A172 (cell line): ENCODE measurements at places on chromosomes 6 and 20. TPM values are rescaled to one million over a fixed set of nuclear protein-coding genes. Genes with fewer than 3 reads are reported as not detected.
A peak's percentile ranks its signal among the peaks of the same experiment; 100 is the strongest.

DNA sequence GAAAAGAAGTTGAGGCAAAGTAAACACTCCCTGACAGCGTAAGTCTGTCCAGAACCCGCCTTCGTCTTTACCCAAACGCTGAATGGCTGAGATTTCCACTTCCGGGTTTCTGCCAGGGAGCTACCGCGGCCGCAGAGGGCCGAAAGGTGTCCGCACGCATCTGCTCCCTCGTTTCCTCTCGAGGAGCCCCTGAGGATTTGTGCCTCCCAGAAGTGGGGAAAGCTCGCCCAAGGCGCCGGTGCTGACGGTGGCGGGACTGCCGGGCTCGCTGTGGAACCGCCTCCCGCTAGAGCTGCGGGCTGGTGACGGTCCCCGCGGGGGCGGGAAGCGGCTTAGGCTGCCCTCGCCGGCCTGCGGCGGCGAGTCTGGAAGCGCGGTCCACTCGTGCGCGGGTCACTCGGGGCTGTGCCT lies 1760.2 kb upstream of the DEFB115 start:
- DNase-seq, result peak; percentile 82

Gene KHDC1L
- not detected in 2 replicates for total RNA-seq

DNA sequence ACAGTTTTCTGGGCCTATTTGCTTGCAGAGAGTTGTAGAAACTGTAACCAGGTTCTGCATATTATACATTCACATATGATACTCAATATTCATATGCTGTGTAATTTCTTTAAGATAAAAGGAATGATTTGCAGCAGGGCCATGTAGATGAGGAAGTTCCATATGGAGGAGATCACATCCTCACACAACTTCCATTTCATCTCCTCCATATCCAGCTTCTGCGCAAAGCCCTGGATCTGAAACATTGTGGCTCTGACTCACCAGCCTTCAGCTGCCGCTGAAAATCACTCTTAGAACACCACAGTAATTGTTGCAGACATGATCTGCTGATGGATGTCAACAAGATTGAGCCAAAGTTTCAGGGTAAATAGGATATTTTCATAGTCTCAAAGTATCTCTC lies 57.7 kb downstream of the PXDC1 start:
- DNase-seq, result no peak

GRCh38 chr6:92174398-92175073 lies 1244.8 kb downstream of the EPHA7 start:
- DNase-seq, result no peak

Gene HELZ2
- 17.1 and 17.2 TPM in 2 replicates for total RNA-seq

DNA sequence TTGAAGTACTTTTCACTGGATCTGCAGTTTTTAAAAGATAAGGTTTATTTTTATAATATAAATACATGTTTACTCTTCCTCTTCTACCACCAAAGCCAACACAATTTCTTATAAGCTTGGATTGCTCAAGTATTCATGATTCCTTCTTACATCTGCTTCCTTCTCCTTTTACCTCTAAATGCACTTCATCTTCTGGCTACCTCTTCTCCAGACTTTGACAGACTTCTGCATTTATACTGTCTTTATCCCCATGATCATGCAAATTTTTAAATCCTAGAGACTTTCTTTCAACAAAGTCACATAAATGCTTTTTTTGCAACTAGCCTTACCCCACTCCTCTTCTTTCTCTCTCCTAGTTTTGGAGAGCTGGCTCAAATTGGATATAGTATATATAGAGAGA lies 142.9 kb downstream of the TFAP2B start:
- no peak for DNase-seq

- no peak for DNase-seq
Observed at GRCh38 chr6:39430446-39430845, 107.9 kb upstream of the KCNK16 start.

DNA sequence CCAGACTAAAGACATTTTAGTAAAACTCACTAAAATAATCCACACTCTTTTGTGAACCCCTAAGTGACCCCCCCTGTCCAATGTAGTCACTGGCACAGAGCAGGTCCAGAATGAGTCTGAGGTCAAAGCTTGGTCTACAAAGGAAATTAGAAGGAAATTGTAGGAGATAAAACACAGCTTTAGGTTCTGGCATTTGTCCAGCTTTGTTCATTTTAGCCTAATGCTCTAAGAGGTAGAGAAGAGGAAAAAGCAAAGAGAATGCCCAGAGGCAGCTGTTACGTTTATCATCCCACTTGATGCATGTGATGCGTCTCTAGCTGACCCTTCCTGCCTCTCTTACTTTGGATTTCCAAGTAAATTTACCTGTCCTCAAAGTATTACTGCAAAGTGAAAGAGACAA lies 62.5 kb downstream of the CNKSR3 start:
- no peak for DNase-seq

- no peak for DNase-seq
Observed at GRCh38 chr20:25042531-25043498, 15.1 kb downstream of the ACSS1 start.

GRCh38 chr20:50478162-50478990 lies 31.8 kb upstream of the PTPN1 start:
- DNase-seq, result peak; percentile 69

DNA sequence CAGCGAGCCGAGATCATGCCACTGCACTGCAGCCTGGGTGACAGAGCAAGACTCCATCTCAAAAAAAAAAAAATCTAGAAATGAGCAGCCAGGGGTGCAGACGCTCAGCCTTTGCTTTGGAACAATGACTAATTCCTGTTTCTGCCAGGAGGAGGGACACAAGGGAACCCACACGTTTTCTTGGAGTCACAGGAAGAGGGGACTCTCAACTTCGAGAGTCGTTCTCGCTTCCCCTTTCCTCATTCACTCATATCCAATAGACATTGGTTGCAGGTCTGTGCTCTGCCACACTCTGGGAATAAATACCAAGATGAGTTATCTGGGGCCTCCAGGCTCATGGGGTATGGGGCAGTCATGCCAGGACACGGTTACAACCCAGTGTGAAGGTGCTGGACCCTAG lies 91.5 kb upstream of the RREB1 start:
- no peak for DNase-seq

- peak; percentile 57 for DNase-seq
Observed at GRCh38 chr6:97594844-97595243, 311.8 kb upstream of the MMS22L start.

Gene SNAP91
- total RNA-seq, result not detected in 2 replicates

DNA sequence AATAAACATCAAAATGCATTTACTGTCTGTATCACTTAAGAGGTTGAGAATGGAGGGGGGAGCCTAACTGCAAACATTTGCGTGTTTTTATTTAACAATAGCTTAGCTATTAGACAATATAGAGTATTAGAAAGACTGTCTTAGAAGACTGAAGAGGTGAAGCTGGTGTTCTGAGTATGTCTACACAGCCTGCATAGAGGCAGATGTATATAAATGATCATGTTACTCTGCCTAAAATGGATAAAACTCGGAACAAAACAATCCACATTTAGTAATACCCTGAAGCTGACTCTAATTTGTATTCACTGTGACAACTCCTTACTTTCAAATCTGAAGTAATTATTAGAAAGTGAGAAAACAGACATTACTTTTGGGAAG lies 181.9 kb downstream of the GMPR start:
- no peak for DNase-seq

Gene MYLK2
- 0.55 and 0.91 TPM in 2 replicates for total RNA-seq

Gene SMOC2
- not detected in 2 replicates for total RNA-seq

GRCh38 chr20:56750430-56750829 lies 121.3 kb downstream of the TFAP2C start:
- DNase-seq, result no peak

- DNase-seq, result no peak
Observed at GRCh38 chr6:148898376-148899014, 151.7 kb downstream of the UST start.

- DNase-seq, result peak; percentile 61
Observed at GRCh38 chr6:127342946-127343808, at the start of gene ECHDC1. Gene ECHDC1, minus strand, starts transcription at chr6:127343609. Its CDS starts 12,581 bp downstream, at chr6:127331028.

Gene RUNX2
- 1.1 and 4.3 TPM in 2 replicates for total RNA-seq

Gene SIRT5
- 7.0 and 9.2 TPM in 2 replicates for total RNA-seq

Gene ADAM33
- total RNA-seq, result not detected in 2 replicates

GRCh38 chr20:51419646-51420045 lies 122.9 kb downstream of the NFATC2 start:
- DNase-seq, result no peak

Gene MUC22
- total RNA-seq, result 0.14 TPM in 1 of 2 replicates, not detected in the other

- DNase-seq, result no peak
Observed at GRCh38 chr6:152130441-152130840, 323.0 kb downstream of the ESR1 start.

Gene PM20D2
- total RNA-seq, result 29.8 and 30.6 TPM in 2 replicates

GRCh38 chr6:89079511-89080234 lies 878 bp upstream of the PNRC1 start:
- peak; percentile 45 for DNase-seq

Gene PRSS16
- total RNA-seq, result 0.12 and 0.62 TPM in 2 replicates

DNA sequence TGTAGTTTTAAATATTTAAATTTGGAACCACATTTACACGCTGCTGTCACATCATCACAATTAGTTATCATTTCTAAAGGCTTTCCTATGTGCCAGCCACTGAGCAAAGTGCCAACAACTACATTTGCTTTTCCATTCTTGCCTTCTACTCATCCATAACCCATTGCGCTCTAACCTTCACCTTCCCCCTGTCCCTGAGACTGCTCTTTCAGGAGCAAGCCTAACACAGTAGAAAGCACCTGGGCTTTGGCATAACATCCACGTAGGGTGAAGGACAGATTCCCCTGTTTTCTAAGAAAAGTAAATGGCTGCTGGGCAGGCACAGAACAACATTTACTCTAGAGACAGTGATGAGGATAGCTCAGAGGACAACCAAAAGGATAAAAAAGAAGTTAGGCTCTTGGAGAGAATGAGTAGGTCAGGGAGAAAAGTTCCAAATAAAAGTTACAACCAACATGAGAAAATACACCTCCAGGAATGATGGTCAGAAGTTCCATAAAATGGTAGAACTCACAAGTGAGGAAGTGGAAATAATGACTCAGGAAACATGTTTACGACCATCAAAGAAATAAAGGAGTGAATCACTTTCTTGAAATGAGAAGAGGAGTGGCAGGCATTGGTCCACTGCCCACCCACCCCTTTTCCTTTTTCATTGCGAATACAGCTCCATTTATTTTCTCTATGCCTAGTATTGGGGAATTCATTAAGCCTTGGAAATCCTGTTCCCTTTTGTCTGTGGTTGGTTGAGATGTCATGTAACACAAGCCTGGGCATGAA lies 77.2 kb downstream of the PFDN4 start:
- peak; percentile 13 for DNase-seq

DNA sequence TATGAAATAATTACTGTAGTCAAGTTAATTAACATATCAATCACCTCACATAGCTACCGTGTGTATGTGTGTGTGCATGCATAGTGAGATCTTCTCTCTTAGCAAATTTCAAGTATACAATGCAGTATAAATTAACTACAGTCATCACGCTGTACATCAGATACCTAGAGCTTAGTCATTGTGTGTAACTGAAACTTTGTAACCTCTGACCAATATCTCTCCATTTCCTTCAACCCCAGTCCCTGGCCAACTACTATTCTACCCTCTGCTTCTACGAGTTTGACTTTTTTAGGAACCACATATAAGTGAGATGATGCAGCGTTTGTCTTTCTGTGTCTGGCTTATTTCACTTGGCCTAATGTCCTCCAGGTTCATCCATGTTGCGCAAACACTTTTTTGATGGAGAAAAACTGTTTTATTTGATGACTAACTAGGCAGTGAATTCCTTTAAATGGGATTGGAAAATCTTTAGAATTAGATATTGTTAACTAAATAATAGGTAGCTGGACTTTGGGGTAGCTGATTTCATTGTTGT lies 459.5 kb downstream of the DHX35 start:
- no peak for DNase-seq

Gene PRKN
- total RNA-seq, result 0.41 and 0.43 TPM in 2 replicates

GRCh38 chr6:84749181-84749580 lies 15.2 kb downstream of the TBX18 start:
- DNase-seq, result no peak

DNA sequence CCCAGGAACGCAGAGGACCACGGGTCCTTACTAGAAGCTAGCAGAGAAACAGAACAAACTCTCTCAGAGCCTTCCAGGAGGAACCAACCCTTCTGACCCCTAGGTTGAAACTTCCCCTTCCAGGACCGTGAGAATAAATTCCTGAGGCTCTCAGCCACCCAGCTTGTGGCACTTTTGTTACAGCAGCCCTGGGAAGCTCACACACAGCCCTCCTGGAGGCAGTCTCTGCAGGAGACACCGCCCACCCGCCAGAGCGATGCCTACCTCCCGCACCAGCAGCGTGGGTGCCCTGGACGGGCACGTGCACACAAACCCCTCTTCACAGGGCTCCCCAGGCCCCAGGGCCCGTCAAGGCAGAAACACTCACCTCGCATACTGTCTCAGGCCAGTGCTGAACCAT lies 4.2 kb downstream of the RNASET2 start:
- DNase-seq, result no peak
